ENCODE measurements at places on chromosomes 2 and 18.

DNA sequence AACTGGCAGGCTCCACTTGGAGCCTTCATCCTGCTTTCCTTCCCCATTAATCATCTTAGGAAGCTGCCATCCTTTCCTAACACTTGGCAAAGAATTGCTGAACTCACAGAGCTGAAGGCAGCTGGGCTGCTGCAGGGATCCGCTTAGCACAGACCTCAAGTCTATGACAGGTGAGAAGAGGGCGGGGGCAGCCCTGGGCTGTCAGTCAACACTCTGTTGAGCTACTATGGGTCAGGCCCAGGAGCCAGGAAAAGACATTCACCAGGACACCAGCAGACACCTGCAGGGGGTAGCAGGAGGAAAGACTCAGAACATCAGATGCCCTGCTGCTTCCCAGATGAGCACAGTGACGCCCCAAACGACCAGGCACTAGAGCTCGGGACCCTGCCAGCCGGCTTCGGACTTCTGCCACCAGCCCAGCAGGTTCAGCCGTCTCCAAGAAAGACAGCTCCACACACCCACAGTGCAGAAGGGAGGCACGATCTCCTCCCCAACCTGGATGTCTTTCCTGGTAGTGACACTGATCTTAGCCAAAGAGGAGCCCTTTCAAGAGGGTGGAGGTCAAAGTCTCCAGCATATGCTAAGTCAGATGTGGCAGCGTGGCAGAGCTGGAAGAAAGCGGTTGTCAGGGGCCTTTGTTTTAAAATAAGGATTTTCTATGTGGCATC, 55.2 kb downstream of the SNORC start:
- DNase-seq: no peak

GRCh38 chr2:85988914-85989270, 100.1 kb upstream of the ST3GAL5 start:
- no peak for DNase-seq

- DNase-seq: no peak
Observed at GRCh38 chr2:191705084-191705483, 27.1 kb downstream of the NABP1 start.

GRCh38 chr2:172864182-172864581, 128.5 kb downstream of the RAPGEF4 start:
- DNase-seq: no peak

- DNase-seq: no peak
Observed at GRCh38 chr2:50584185-50584584, 447.7 kb downstream of the NRXN1 start.

DNA sequence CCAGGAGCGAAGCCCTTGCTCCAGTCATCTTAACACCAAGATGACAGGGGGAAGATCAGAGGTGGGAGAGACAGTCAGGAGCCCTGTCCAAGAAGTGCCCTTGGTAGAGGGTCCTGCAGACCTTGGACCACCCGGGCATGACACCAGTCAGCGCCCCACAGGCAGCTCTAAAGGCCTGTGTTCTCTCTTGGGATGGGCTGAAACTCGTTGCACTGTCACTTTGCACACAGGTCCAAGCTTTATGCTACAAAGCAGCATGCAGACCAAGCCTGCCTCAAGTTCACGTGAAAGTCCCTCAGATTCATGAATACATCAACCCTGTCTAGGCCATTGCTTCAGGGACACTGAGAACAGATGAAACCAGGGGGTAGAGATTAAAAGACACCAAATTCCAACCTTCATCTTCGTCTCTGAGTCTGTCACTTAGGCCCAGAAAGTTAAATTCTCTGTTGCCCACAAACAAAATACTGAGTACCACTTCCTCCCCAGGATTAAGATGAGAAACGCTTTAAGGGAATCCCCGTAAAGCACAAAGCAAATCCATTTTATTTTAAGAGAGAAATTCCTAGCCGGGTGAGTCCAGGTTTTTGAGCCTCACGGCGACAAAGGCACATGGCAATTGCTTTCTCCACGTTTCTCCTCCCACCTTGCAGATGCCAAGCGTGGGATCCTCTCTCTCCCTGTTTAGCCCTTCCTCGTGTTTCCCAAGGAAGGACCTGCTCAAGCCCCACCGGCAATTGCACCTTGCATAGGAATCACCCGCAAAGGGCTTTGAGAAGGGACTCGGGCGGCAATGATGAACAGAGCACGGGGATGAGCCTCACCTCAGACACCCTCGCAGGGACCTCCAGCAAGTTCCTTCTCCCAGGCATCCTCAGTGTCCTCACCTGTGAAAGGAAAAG, 75.0 kb upstream of the ID2 start:
- DNase-seq: no peak

- no peak for DNase-seq
Observed at GRCh38 chr2:45014016-45014702, 4.9 kb upstream of the SIX2 start.

DNA sequence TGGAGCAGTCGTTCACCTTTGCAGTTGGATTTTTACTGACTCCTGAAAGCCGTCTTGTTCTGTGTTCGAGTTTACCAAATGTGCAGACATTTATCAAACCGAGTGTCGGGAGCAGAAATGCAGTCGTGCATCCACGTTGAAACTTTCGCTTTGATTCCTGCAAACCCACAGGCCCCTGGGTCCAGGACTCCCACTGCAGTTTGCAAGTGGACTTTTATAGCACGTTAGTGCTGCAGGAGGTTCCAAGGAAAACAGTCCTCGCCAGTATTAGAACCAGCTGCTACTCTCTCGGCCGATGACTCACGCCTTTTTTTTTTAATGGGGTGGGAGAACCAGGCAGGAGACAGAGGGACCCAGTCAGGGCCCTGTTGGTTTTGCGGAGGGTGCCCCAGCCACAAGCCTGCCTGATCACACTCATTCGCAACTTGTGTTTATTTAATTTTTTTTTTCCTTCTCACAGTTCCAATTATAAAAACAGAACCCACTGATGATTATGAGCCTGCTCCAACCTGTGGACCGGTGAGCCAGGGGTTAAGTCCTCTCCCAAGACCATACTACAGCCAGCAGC, 90.1 kb downstream of the NFATC1 start:
- DNase-seq: no peak

DNA sequence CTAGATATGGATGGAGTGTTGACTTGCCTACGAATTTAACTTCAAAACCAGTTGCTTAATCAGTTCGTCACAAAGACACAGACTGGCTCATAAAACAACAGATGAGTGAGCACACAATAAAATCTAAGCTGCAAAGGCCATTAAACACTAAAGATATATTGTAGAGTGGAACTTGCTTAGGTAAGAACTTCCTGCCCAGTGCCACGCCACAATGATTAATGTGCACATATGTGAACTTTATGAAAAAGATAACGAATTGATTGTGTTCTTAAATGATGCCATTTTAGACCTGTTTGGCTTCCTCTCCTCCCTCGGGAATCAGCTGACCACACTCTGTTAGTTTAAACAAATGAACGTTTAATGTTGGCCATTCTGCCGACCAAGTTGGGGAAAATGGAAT, 2031.3 kb upstream of the CELF4 start:
- DNase-seq: no peak

DNA sequence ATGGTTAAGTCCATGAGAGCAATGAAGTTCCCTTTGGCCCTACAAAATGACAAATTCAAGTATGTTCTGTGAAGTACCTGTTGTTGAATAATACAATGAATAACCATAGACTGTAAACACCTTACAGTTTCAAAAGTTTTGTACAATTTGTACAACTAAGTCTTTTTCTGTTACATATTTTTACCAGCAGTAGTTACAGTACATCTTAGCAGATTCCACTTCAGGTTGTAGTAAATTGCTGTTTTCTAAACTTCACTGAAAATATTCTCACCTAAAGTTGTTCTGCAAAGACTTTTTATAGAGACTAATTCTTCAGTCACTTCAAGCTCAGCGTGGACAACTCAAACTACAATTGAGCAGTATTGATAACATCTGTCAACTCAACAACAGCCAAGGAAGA, 28.7 kb downstream of the LNPK start:
- no peak for DNase-seq

DNA sequence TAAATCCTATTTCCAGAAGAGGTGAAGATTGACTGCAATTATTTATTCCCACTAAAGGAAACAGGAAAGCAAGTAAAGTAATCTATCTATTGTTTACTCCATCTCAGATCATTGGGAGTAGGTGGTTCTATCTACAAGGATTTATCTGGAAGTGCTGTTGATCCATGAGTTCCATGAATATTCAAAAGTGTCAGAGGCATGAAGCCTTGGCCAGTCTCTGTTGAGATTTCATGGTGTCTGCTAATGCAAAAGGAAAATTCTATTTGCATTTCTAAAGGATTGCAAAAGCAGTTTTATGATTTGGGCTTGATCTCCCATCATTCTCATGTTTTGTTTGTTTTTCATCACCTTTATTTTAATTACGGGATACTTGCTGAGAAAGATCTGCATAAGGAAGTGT, 102.4 kb upstream of the ST6GAL2 start:
- no peak for DNase-seq

- DNase-seq: no peak
Observed at GRCh38 chr2:95206096-95206495, 1.2 kb upstream of the ZNF892 start.

GRCh38 chr2:26284132-26284531, 39.4 kb downstream of the HADHB start:
- DNase-seq: no peak

GRCh38 chr18:50275503-50276036, 5.8 kb downstream of the MBD1 start:
- DNase-seq: no peak

- no peak for DNase-seq
Observed at GRCh38 chr2:145652571-145653545, 1132.9 kb upstream of the ZEB2 start.

- DNase-seq: no peak
Observed at GRCh38 chr18:50697509-50697908, 122.3 kb downstream of the MRO start.
